ENCODE measurements at places on chromosomes 11 and 22.

DNA sequence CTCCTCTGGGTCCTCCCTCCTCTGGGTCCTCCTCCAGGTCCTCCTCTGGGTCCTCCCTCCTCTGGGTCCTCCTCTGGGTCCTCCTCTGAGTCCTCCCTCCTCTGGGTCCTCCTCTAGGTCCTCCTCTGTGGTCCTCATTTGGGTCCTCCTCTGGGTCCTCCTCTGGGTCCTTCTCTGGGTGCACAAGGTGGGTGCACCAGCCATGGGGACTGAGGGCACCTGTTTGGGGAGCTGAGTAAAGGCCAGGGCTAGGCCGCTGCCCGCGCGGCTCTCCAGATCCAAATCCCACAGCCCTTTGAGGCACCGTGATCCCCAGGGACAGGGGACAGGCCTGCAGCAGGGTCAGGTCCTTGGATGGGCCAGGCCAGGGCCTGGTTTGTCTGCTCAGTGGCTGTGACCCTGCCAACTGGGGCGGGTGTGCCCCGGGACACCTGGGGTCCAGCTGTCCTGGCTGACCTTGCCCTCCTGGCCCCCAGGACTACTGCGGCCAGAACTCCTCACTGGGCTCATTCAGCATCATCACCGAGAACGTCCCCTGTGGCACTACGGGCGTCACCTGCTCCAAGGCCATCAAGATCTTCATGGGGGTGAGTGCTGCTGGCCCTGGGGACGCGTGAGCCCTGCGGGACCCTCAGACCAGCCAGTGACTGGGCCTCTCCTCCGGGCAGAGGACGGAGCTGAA, 12.7 kb downstream of the MUC2 start:
- H3K4me1 ChIP-seq = no peaks in the 10 kb centered on the region
- no peak overlapping the region for H3K4me3 ChIP-seq
- no peaks in the 10 kb centered on the region for H3K27me3 ChIP-seq
- no peaks in the 10 kb centered on the region for H3K36me3 ChIP-seq

- peak overlapping the region; percentile 99 for H3K27ac ChIP-seq
- H3K27me3 ChIP-seq = no peaks in the 10 kb centered on the region
- no peak for DNase-seq
- peaks cover 3% of the 10 kb centered on the region for H3K36me3 ChIP-seq
These were observed 13.2 kb downstream of the PPM1F start for GRCh38 chr22:21939461-21939913.

- peaks cover 5% of the 10 kb centered on the region for H3K36me3 ChIP-seq
- H3K4me3 ChIP-seq = no peak overlapping the region
- H3K27me3 ChIP-seq = no peaks in the 10 kb centered on the region
- DNase-seq = no peak
These were observed 274.9 kb downstream of the TENM4 start for GRCh38 chr11:79165908-79166307.

DNA sequence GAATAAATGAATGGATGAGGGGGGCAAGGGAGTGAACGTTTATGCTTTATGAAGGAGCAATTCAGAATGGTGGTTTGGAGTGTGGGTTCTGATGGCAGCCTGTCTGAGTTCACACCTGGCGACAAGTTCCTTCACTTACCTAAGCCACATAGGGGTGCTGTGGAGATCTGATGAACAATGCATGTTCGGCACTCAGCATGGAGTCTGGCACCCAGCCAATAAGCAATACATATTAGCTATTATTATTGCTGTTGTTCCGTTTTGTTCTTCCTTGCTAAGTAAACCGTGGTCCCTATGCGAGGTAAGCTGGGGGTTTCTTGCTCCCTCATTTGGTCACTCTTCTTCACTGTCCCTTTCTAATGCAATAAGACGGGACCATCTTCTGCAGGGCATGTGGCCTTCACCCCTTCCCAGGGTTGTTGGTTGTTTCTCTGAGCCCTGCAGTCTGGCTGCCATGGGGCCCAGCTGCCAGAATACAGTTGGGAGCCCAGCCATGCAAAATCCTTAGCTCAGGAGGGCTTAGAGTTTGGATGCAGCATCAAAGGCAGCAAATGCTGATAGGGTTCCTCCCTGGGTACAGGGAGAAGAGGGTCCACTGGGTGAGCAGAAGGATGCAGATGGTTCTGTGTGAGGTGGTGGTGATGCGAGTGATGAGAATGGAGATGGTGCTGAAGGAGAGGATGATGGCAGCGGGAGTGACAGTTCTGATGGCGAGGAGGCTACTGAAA, 6.4 kb upstream of the PKNOX2 start:
- H3K27ac ChIP-seq = no peak overlapping the region
- DNase-seq = no peak
- H3K36me3 ChIP-seq = peaks cover 5% of the 10 kb centered on the region
- H3K27me3 ChIP-seq = peaks cover 3% of the 10 kb centered on the region
- H3K4me3 ChIP-seq = no peak overlapping the region

DNA sequence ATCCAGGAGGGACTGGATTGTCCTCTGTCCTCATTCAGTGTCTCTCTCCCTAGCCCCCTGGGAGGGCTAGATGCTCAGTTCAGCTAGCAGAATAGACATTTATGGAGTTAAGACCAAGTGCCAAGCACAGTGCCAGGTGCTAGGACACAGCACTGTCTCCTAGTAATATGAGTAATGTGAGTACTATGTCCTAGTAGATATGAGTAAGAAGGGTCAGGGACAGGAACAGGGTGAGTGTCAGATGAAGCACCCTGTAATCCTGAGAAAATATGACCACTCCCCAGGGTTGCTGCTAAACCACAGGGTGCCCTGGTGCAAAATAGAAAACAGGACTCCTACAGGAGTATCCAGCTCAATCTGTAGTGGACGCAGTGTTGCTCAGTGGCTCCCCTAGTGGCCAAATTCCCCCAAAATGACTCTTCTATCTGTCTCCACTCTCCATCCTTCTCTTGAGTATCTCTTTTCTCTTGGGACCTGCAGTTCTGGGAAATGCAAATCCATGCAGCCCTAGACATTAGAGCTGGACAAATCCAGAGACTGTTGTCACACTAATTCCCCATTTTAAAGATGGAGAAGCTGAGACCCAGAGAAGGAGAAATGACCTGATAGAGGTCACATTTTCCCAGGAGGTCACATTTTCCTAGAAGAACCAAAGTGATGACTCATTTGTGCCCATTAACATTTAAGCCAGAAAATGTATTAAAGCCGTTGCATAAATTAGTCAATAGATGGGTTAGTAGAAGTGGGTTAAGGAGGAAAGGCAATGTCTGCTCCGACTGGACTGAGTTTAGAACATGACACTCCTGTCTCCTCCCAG, 214.3 kb downstream of the NXPE2 start:
- H3K27ac ChIP-seq = no peak overlapping the region
- DNase-seq = peak; percentile 14
- peaks cover 39% of the 10 kb centered on the region for H3K27me3 ChIP-seq
- peaks cover 4% of the 10 kb centered on the region for H3K4me1 ChIP-seq
- H3K36me3 ChIP-seq = no peaks in the 10 kb centered on the region
- H3K4me3 ChIP-seq = no peak overlapping the region

- peaks cover 6% of the 10 kb centered on the region for H3K27me3 ChIP-seq
- no peak overlapping the region for H3K4me3 ChIP-seq
- no peaks in the 10 kb centered on the region for H3K36me3 ChIP-seq
- H3K27ac ChIP-seq = no peak overlapping the region
- DNase-seq = no peak
These were observed 17.8 kb upstream of the OAF start for GRCh38 chr11:120192831-120193625.

DNA sequence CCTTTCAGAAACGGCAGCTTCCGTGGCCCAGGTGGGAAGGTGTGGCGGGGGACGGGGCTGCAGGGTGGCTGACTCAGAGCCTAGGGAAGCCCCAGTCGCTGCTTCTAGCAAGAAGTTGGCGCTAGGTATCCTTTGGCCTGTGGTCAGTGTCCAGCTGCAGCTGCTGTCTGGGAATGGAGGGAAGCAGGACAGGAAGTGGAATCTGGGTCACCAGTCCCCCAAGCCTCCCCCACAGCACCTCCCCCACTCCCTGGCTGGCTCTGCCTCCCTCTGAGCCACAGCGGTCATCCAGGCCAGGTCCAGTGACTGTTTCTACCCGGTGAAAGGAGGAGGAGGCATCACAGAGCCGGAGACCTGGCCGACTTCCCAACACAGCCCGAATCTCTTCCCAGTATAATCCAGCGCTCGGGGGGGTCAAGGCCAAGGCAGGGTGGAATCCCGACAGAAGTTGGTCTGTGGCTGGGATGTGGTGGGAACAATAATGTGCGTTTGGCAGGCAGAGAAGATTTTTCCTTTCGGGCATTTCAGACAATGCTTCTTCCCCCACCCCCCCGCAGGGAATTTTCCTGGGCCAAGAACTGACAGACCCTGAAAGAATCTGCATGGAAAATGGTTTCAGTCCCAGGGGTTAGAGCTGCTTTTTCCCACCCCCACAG, 45.1 kb downstream of the C11orf96 start:
- H3K27me3 ChIP-seq = peaks cover 5% of the 10 kb centered on the region
- no peak overlapping the region for H3K27ac ChIP-seq
- H3K36me3 ChIP-seq = no peaks in the 10 kb centered on the region
- DNase-seq = no peak

DNA sequence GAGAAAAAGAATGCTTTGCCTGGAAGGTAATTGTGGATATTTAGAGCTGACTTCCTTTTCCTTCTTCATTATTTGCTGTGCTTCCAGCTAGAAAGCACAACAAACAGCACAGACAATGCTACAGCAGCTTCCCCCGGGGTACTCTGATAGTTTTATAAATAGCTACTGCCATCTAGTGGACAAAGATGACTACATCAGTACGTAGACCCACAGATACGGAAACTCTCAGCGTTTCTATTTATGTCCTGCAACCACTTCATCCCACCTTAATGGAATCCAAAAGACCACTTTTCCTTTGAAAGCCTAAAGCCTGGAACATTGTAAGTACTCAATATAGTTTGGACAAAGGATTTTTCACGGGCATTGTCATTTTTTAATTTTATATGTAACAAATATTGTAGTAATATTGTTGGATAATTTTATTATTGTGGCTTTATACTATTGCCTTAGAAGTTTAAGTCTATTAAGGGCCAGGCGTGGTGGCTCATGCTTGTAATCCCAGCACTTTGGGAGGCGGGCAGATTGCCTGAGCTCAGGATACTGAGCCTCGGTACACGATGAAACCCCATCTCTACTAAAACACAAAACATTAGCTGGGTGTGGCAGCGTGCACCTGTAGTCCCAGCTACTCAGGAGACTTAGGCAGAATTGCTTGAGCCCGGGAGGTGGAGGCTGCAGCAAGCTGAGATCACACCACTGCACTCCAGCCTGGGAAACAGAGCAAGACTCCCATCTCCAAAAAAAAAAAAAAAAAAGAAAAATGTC, 7.5 kb downstream of the HSPA8 start:
- H3K36me3 ChIP-seq = peaks cover 26% of the 10 kb centered on the region
- H3K4me1 ChIP-seq = peaks cover 41% of the 10 kb centered on the region
- H3K27me3 ChIP-seq = no peaks in the 10 kb centered on the region

- H3K4me3 ChIP-seq = no peak overlapping the region
- peaks cover 8% of the 10 kb centered on the region for H3K36me3 ChIP-seq
- H3K27ac ChIP-seq = no peak overlapping the region
- H3K27me3 ChIP-seq = no peaks in the 10 kb centered on the region
- H3K4me1 ChIP-seq = peaks cover 8% of the 10 kb centered on the region
- DNase-seq = no peak
These were observed 41.7 kb downstream of the COMMD9 start for GRCh38 chr11:36247493-36247892.

DNA sequence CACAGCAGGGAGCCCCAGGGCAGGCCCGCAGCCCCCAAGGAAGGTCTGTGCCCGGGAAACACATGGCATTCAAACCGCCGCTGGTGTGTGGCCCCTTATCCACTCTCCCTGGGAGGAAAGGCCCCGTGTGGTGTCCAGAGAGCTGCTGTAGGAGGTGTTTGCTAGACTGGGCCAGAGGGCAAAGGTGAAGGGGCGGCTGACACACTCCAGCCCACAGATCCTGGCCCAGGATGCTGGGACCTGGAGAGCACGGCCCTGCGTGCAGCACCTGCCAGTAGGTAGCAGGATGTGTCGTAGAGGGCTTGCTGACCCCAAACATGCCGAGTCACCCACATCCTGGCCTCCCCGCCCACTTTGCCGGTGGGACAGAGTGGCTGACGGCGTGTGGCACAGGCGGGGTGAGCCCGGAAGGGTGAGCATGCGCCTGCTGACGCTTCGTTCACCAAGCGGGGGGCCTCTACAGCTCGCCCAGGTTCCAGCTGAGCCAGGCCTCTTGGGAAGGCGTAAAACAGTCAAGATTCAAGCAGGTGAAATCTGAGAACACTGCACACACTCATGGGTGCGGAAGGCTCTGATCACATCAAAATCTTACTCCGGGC, 11.0 kb downstream of the OSBPL5 start:
- no peaks in the 10 kb centered on the region for H3K27me3 ChIP-seq
- H3K4me1 ChIP-seq = peaks cover 33% of the 10 kb centered on the region
- no peaks in the 10 kb centered on the region for H3K36me3 ChIP-seq
- no peak for DNase-seq
- H3K27ac ChIP-seq = no peak overlapping the region

GRCh38 chr11:120030411-120030810, 107.5 kb downstream of the TRIM29 start:
- no peak overlapping the region for H3K4me3 ChIP-seq
- no peaks in the 10 kb centered on the region for H3K36me3 ChIP-seq
- no peak for DNase-seq
- peaks cover 7% of the 10 kb centered on the region for H3K4me1 ChIP-seq
- H3K27ac ChIP-seq = no peak overlapping the region
- H3K27me3 ChIP-seq = no peaks in the 10 kb centered on the region

DNA sequence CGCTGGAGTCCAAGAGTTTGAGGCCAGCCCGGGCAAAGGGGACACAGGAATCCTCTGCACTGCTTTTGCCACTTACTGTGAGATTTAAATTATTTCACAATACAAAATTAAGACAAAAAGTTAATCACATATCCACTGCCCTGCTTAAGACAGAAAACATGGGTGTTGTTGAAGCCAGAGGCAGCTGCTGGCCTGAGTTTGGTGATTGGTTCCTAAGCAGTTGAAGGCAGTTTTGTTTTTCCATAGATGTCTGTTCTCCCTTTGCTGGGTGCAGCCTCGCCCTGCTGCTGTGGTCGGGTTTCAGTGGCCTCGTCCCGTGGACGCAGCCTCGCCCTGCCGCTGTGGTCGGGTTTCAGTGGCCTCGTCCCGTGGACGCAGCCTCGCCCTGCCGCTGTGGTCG, 70.2 kb upstream of the PPP6R3 start:
- H3K4me1 ChIP-seq = no peaks in the 10 kb centered on the region
- no peak for DNase-seq
- H3K4me3 ChIP-seq = no peak overlapping the region
- H3K27ac ChIP-seq = no peak overlapping the region

DNA sequence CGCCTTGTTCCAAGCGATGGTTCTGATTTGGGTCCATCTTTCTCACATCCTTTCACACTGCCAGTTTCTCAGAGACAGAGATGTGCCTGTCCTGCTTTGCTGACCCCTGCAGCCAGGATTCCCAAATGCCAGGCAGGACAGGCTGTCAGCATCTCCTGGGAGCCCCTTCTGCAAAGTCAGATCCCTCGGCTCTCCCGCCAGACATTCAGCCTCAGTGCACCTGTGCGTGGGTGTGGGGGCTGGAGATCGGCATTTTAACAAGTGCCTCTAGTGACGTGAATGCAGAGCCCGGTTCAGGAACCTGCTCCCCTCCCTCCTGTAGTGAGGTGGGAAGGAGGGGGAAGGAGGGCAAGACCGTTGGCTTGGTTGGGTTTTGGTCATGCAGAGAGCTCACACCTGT, 108.9 kb upstream of the FGF3 start:
- H3K4me1 ChIP-seq = no peaks in the 10 kb centered on the region
- no peak for DNase-seq
- H3K36me3 ChIP-seq = no peaks in the 10 kb centered on the region
- H3K27ac ChIP-seq = no peak overlapping the region

- H3K36me3 ChIP-seq = no peaks in the 10 kb centered on the region
- H3K4me1 ChIP-seq = peaks cover 26% of the 10 kb centered on the region
- H3K27me3 ChIP-seq = no peaks in the 10 kb centered on the region
- H3K4me3 ChIP-seq = no peak overlapping the region
- peak overlapping the region; percentile 68 for H3K27ac ChIP-seq
These were observed 152.2 kb downstream of the ADAMTS15 start for GRCh38 chr11:130600616-130601015.

- DNase-seq = no peak
- H3K27ac ChIP-seq = no peak overlapping the region
- peaks cover 22% of the 10 kb centered on the region for H3K4me1 ChIP-seq
These were observed 20.2 kb downstream of the KREMEN1 start for GRCh38 chr22:29093030-29093429.
